ENCODE measurements at places on chromosomes 11 and 22.

DNA sequence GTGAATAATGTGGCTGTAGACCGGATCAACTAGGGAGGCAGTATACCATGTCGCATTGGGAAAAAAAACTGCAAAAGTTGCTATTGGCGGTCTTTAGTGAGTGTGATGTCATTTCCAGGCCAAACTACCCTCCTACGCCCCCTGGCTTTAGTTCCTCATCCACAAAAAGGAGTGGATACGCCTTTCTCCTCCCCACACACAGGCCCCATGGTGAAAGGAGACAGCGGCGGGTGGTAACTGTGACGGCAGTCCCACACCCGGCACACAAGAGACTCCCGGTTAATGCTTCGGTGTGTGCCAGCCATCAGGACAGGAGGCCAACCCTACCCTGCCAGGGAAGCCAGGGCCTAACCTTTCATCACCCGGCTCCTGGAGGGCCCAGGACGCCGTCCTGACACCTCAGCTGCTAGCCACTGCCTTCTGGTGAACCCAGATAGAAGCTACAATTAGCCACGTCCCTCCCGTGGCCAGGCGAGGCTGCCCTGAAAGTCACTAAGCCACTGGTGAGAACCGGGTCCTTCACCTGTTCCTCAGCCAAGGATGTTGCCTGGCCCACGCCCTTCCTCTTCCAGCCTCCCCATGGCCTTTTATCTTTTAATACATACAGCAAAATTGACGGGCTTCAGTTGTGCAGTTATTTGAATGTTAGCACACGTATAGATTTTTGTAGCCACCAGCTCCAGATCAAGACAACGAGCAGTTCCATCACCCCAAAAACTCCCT lies 10.8 kb downstream of the TP53I11 start:
- DNase-seq: no peak

DNA sequence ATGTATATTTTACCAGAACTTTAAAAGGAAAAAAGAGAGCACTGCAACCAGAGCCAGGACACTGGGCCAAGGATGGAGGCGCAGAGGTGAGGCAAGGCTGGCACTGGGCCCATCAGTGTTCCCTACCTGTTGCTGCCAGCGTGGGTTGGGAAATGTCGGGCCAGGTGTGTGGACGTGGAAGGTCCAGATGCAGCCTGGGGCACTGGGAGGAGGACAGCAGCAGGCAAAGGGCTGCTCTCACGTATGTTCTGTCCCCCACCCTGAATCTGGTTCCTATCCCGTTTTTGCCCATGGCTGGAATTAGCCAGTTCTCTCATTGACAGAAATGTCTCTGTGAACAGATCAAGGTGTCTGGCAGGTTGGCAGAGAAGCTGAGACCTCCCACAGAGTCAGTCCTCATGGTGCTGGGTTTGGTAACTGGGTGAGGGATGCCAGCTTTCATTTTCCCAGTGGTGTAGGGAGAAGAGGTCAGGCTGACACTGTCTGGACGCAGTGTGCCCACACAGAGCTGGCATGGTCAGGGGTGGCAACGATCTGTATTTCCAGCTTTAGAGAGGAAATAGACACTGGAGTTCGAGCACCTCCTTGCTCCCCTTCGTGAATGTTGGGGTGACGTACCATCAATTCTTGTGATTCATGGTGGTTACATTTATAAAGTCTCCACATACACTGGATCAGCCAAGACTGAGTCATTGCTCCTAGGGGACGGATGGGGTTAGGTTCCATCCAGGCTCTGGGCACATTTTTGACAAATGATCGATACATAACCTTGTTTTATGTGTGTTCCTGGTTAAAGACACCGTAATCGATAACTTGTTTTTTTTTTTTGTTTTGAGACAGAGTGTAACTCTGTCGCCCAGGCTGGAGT lies 4.3 kb upstream of the PNPLA3 start:
- DNase-seq: no peak

DNA sequence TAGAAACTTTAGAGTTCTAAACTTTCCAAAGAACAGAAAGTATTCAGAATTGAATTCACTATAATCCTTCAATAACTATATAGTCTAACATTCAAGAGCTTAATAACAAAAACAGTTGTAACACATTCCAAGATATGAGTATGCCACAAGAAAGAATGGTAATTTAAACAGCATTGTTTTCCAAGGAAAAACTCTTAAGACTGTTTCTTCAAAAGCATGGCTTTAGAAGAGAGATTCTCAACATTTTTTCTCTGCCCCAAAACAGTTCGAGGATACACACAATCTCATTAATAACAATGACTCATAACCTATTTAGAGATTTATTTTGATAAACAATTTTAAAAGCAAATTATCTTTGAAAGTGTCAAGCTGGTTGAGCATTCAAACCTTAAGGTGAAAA lies 16.7 kb upstream of the ARHGAP32 start:
- DNase-seq: no peak

GRCh38 chr11:33598426-33599069 lies 102.1 kb downstream of the C11orf91 start:
- no peak for DNase-seq

DNA sequence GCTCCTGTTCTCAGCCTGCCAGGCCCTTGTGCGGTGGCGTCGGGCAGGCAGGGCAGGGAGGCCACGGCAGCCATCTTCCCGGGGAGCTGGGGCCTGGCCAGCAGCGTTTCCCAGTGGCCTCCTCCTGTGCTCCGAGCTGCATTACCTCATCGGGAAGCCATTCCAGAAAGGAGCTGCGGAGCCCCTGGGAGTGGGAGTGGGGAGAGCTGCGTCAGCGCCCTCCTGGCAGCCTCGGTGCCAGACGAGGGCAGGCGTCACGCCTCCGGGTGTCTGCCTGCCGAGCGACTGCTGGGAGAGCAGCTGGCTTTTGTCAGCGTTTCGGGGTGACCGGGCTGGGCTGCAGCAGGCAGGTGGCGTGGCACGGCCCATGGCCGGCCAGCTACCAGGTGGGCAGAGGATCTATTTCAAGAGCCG lies 30.9 kb upstream of the WNT7B start:
- DNase-seq: no peak

DNA sequence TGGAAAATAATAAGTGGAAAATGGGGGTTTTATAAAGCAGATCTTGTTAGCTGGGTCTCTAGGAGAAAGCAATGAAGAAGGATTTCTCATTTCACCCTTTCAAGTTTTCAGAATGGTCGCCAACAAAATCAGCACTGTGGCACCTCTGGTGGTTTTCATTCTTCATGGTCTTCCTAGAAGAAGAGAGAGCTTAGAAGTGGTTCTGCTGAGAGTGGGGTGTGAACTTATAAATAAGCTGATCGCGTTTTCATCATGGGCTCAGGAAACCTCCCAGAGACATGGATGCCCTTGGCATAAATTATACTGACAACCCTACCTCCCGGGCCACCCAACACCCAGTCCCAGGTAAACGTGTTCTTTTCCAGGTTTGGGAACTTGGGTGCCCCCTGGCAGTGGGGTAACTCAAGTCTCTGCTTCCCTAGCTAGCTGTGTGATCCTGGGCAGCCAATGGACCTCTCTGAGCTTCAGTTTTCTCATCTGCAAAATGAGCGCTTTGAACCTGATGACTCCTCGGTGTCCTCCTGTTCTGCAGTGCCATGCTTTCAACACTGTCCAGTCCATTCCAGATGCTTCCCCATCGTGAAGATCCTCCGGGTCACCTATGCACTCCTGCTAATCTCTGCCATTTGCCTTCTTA lies 72.6 kb upstream of the GRAMD1B start:
- no peak for DNase-seq

- no peak for DNase-seq
These were observed 9.2 kb upstream of the NOX4 start for GRCh38 chr11:89500336-89500735.

- DNase-seq: no peak
These were observed 53.0 kb downstream of the SIK3 start for GRCh38 chr11:117045196-117045595.

DNA sequence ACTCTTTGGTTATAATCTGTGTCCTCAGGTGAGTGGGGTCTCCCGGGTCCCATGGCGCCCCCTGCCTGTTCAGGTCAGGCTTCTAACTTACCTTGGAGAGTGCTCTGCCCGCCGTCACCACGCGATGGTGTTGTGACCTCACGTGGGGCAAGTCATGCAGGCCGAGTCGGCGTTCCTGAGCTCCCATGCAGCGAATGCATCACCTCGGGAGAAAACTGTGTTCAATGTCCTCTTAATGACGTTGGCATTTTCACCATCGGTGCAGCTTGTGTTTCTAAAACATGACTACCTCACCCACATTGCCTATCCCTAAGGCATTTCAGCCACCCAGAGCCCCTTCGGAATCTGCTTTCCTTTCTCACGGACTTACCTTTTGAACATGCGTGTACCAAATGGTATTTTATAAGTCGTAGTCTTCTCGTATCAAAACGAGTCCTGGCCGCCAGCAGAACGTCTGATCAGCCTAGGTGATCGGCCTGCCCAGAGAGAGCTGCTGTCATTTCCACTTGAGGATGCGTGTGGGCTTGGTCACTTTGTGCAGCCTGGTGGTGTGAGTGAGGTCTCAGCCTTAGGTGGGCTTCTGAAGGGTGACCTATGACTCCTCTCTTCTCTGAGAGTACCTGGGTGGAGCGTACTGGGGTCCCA lies 64.8 kb downstream of the TBC1D22A start:
- no peak for DNase-seq

DNA sequence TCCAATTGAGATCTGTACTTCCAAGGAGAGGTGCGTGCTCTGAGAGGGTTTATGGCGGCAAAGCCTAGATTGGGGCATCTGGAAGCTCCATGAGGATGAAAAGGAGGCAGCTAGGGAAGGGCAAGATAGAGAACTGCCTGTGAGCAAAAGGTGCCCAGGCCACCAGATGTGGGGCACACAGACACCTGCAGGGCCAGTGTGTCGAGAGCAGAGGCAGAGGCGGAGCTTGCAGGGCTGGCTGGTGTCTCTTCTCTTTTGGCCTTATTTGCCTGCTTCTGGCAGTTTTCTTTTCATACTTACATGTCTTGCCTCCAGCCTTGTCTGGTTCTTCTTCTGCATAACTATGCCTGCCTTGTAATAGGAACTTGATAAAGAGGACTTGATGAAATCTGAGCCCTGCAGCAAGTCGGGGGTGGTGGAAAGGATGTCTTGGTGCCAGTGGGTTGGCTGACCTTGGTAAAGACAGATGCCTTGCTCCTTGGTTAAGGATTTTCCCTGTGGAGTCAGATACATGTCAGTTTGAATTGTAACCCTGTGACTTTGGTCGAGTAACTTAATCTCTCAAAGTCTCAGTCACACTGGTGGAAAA lies 680.3 kb downstream of the NTM start:
- DNase-seq: no peak

GRCh38 chr11:78219493-78220217 lies 30.9 kb downstream of the USP35 start:
- DNase-seq: no peak

- no peak for DNase-seq
These were observed 10.1 kb downstream of the C11orf87 start for GRCh38 chr11:109432105-109432504.

- no peak for DNase-seq
These were observed 13.7 kb upstream of the NXPE2 start for GRCh38 chr11:114664641-114665040.

DNA sequence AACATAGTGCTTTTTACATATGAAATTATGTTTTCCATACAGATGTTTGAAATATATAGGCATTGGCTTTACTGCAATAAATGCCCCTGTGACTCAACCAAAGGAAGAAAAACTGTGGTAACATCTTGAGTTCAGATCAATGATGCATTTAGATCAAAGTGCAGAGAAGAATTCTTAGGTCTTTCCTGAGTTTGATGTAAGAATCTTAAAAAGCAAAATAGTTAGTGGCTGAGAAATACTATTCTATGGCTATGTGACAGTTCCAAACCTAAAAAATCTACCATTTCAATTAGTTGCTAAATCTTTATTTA lies 93.7 kb downstream of the SOX6 start:
- no peak for DNase-seq

DNA sequence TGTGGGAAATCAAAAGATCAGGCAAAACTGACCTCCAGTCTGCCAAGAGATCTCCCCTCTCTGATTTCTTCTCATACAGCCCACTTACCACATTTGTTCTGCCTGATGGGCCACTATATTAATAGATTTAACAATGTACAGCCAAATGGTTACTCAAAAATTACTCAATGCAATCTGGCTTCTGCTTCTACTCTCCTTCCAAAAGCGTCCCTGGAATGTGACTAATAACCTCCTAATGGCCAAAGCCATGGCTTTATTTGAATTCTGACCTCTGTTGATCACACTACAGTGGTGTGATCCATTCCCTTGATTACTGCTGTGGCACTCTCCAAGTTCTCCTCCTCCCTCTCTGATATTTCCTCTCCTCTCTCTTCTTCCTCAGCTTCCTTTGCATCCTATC lies 86.2 kb downstream of the MPPED2 start:
- no peak for DNase-seq

DNA sequence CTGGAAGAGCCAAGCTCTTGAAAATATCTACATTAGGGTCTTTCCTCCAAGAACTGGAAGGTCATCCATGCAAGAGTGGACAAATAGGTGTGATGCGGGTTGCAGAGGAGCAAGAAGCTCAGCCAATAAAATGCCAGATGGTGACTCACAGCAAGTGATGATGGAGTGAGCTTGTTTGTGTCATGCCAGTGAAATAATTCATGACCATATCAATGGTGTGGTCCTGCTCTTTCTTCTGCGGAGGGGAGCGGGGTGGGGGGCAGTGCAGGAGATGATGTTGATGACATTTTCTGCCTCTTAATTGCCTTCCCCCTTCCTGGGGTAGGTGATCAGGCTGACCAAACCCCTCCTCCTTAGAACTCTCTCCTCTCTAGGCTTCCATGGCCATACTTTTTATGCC lies 118.5 kb upstream of the TIMP3 start:
- DNase-seq: no peak

DNA sequence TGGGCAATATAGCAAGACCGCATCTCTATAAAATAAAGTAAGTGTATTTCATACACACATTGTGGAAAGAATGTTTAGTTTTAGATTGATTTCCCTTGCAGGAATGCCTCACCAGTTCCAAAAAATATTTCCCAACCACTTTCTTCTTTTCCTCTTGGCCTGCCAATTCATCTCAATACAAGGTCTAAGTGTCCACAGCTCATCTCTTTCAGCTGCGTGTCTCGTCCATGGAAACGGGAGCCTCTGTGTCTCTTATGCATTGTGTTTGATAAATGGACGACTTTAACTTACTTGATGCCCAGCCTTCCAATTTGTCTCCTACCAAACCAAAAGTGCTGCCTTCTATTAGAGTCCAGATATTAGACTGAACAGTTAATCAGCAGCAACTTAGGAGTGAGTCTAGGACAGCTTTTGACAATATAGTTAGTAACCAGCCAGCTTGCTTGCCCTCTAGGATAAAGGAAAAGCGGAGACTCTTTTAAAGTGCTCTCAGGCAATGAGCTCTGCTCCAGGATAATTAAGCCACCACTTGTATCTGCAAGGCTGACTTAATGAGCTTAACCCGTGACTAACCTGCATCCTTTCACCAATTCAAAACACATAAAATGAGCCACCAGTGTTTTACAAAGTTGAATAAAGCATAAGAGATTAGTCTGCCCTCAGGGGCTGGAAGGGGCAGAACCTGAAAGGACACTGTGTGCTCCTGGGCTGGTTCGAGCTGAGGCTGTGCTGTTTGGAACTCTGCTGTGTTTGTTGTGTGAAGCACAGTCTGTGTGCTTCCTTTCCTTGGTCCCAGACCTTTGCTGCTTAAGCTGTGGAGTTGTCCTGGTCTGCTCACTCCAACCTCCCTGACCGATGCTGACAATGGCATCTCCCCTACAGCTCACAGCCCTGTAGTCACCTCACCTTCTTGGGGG lies 27.5 kb downstream of the FBXO7 start:
- no peak for DNase-seq

All from GM12878 (cell line).